EH (cell line): ENCODE measurements at places on chromosomes 2 and 18.

GRCh38 chr18:74604774-74605173 is 7.1 kb downstream of the ZNF407 start:
- DNase-seq = peak; percentile 85

- no peak for DNase-seq
Measured at GRCh38 chr2:238525990-238526389, 99.3 kb downstream of the ASB1 start.

DNA sequence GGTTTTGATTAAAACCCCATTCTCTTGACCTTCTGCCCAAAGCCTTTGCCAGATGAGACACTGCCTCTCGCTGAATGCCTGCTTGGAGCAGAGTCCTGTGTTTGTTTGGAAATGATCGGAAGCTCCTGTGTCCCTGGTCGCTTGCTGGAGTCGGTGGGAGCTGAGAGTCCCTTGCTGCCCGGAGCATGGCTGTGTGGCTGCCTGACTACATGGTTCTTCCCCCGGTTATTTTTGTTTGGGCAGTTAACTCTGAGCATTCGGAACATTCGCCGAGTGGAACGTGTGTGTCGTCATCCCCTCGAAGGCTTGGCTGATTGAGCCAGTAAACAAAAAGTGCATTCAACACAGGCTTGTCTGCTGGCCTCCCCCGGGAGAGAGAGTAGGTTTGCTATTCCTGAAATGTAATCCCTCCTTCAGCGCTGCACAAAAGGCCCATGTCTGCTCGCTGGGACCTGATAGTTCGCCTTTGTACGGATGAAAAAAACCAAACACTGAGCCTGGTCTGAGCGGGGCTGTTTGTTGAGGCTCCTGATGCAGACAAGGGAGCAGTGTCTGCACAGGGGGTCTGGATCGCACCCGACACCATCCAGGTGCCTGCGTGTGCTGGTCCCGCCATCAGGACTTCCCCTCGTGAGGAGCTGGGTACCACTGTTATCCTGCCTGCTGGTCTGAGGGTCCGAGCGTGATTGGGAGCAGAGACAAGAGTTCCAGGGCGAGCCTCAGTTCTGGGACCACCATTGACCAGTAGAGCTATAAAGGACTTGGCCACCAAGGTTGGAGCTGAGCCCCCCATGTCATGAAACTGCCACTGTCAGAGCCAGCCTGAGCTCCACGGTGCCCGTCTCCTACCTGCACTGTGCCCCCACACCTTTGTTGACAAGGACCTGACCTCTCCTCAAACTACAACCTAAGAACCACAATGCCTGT is 83.8 kb downstream of the AGAP1 start:
- no peak for DNase-seq

DNA sequence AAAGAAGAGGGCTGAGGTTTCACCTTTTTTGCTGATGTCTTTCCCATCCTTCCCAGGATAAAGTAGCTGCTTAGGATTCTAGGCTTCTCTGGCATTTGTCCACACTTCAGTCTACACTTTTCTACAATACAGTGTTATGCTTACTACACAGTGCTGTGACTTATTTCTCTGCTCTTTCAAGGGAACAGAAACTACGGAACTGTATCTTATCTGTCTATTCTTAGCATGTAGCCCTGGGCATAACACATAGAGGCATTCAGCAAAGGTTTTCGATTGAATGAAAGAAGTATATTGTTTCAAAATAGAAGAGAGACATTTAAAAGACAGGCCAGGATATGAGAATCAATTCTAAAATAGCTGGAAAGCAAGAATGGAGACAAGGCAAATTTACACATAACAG is 110.9 kb downstream of the ARHGEF33 start:
- no peak for DNase-seq

- no peak for DNase-seq
Measured at GRCh38 chr2:101300164-101300563, 8.3 kb downstream of the RNF149 start.

DNA sequence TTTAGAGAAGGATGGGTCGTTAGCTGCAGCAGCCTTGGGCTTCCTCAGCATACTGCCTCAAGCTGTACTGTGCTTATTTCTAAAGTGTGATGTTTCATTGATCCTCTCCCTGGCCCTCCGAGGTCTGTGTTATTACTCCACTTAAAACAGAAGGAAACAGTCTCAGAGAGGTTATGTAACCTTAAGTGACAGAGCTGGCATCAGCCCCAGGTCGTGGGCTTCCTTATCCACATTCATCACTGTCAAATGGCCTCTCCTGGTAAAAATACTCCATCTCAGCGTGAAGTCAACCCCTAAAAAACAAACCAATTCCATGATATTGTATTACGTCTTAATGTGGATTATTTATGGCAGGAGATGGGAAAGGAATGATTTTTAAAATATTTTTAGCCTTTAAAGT is 153.3 kb upstream of the NOSTRIN start:
- DNase-seq = no peak

DNA sequence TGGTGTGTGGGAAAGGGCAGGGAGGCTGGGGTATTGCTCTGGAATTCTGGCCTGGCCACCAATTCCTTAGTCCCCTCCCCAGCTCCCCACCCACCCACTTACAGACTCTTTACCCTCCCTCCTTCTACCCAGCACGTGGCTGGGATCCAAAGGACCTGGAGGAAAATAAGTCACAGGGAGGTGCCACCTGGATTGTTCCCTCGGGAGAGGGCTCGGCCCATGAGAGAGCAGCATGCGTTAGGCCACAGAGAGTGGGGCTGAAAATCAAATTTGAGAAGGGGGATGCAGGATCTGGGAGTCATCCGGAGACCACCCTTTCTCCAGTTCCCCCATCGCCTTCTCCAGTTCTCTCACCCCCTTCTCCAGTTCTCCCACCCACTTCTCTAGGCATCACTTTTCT is 3.0 kb downstream of the ASPRV1 start:
- DNase-seq = no peak

GRCh38 chr2:106124905-106125549 is 69.1 kb downstream of the UXS1 start:
- DNase-seq = no peak

DNA sequence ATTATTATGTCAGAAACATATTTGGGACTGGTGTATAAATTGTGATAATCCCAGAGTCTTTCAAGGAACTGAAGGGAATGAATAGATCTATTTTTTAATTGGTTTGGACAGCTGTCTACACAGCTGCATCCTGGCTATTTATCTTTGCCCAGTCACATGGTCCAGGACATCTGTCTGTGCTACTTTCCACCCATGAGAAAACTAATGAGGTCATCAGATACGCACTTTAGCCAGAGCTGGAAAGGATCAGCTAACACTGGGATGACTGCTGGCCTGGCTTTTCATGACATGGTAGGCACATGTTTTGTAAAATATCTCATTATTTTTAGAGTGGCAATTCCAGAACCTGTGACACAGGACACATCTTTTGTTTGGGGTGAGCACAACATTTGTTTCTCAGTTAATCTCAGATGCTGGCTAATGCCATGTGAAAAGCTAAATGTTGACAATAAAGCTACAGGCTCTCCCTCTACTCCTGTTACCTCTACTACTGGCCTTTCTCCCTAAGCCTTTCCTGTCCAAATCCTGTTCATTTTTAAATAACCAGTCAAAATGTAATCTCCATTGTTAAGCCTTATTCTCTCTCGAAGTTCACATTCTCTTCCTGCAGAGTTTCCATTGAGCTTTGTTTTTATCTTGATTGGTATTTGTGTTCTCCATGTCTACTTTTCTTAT is 500.7 kb downstream of the RIT2 start:
- DNase-seq = no peak

DNA sequence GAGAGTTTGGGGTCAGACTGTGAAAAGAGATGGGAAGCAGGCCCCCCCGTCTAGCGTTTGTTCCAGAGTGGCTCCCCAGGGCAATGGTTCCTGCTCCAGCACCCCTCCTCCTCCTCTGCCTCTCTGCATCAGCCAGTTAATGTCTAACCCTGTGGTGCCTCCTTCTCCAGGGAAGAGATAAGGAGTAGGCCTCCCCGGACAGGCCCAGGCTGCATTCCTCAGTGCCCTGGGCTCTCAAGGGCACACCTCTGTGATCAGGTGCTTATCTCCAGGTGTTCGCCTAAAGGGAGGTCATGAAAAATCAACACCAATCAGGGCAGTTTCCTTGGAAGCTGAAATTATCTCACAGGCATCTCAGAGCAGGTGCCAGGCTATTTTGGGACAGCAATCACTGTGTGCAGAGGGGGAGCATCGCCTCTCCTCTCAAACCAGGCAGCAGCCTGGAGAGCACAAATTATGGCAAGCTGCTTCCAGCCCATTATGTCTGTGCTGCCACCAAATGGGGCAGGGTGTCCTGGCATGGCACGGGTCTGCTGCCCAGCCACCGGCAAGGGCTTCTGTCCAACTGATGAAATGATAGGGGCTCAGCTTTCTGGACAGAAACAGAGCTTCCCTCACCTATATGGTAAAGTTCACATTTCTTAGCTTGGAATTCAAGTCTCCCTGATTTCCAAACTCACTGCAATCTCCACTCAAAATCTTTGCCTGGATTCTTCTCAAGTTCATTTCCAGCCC is 255.8 kb upstream of the SLC14A2 start:
- no peak for DNase-seq

- DNase-seq = no peak
Measured at GRCh38 chr2:189954989-189955388, 107.5 kb downstream of the MSTN start.

- DNase-seq = no peak
Measured at GRCh38 chr18:23761941-23762340, 72.7 kb downstream of the LAMA3 start.

- DNase-seq = no peak
Measured at GRCh38 chr2:139055202-139055601, 275.0 kb upstream of the NXPH2 start.

- no peak for DNase-seq
Measured at GRCh38 chr2:13522917-13523821, 806.4 kb downstream of the TRIB2 start.

- no peak for DNase-seq
Measured at GRCh38 chr2:218431878-218432277, 13.0 kb downstream of the VIL1 start.

- DNase-seq = no peak
Measured at GRCh38 chr2:236259371-236259770, 4.8 kb downstream of the ASB18 start.

DNA sequence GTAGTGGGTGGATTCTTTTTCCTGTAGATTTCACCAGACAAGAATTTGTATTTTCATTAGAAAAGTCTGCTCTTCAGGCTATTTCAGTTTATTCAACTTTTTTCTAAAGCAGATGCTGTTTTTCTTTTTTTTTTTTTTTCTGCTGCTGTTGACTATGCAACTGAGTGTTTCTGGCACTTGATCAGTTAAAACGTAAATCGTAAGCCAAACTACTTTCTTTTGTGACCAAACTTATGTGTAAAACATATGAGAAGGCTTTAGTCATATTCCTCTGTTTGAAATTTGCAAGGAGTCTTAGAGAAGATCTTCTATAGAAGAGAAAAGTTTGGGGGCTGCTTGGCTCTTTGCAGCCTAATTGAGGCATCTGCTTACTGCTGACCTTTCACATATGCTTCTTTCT is 170.1 kb downstream of the PARD3B start:
- DNase-seq = no peak

GRCh38 chr2:219687272-219687671 is 59.8 kb downstream of the SLC4A3 start:
- peak; percentile 96 for DNase-seq

DNA sequence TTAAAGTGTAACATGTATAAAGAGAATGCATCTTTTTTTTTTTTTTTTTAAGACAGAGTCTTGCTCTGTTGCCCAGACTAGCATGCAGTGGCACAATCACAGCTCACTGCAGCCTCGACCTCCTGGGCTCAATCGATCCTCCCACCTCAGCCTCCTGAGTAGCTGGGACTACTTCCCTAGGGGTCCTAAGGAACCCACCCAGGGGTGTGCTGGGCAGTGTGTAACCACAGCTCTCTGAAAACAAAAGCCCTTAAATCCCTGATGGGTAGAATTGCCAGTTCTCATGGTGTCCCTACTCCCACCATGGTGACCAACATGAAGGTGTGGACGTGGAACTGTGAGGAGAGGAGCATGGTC is 105.6 kb upstream of the ST3GAL5 start:
- no peak for DNase-seq

GRCh38 chr2:133602538-133602937 is 34.3 kb upstream of the NCKAP5 start:
- peak; percentile 40 for DNase-seq

DNA sequence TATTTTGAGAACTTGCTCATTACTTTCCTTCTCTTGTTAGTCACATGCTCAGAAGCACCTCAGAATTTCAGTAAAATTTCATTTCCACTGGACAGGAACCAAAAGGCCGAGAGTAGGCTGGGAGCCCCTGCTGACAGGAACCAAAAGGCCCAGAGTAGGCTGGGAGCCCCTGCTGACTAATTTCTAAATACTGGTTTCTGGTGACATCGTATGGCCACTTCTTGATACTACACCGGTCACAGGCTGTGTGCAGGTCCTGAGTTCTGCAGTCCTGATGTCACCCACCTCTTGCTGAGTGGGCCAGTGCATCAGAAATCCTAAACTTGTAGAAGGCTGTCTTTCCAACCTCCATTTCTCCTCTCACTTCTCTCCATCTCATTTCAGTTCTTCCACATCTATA is 17.7 kb upstream of the EN1 start:
- DNase-seq = peak; percentile 64

GRCh38 chr2:112614201-112614840 is 29.9 kb downstream of the CHCHD5 start:
- no peak for DNase-seq

GRCh38 chr2:164757934-164758695 is 83.5 kb downstream of the COBLL1 start:
- DNase-seq = peak; percentile 71

DNA sequence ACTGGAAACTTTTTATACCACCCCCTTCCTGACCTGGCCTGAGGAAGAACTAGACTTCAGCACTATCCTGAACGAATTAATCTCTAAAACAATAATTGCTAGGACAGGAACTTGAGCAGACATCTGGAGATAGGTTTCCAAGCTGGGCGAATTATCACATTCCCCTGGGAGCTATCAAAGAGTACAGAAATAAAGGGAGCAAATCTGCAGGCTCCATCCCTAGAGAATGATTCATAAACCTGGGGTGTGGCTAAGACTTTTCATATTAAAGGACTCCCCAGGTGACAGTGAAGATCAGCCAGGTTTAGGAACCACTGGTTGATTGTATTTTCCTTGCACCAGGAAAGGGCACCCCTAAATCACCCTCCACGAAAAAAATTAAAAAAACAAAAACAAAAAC is 105.6 kb upstream of the NOL4 start:
- DNase-seq = no peak

DNA sequence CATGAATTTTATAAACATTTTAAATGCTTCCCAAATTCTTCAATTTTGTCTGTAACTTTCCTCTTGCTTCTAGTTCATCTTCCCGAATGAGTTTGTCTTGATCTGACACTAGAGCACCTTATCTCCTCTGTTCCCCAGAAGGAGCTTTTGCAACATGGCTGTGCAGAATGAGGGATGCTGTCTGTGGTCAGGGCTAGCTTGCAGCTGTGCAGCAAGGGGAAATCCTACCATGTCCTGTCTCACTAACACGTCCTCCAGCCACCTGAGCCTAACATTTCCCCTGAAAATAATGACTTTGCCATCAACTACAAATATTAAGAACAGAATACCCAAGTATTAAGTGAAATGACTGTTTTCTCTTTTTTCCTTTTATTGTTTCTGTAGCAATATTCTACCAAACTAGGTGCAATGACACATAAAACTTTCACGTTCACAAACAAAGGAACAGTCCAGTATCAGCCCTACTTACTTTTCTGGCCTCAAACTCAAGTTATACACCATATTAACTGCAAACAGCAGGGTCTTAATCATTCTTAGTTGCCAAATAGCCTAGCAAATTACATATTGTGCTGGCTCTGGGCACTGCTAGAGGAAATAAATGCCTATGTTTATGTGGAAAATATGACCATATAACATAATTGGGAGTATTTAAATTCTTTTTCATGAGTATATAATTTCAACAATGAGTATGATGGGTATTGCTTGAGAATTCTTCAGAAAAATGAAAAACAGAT is 423.3 kb downstream of the CMPK2 start:
- DNase-seq = no peak
